ENCODE measurements at places on chromosomes 4 and X. TPM values are rescaled to one million over a fixed set of nuclear protein-coding genes. Genes with fewer than 3 reads are reported as not detected.

Gene CT45A2
- total RNA-seq, result not detected

GRCh38 chr4:120842031-120842430 is 80.5 kb downstream of the PRDM5 start:
- DNase-seq, result no peak

Gene DDX53
- not detected for total RNA-seq

GRCh38 chrX:101176439-101176838 is 43.1 kb upstream of the DRP2 start:
- DNase-seq, result no peak

Gene MSX1
- 1.7 TPM for total RNA-seq

Gene DCLK2
- 2.1 TPM for total RNA-seq

Gene TRIML2
- not detected for total RNA-seq

GRCh38 chr4:89049853-89050252 is 7.1 kb downstream of the FAM13A start:
- DNase-seq, result no peak

Gene NAT8L
- 0.37 TPM for total RNA-seq

All from upper lobe of left lung (tissue), 6 donors.